ENCODE measurements at places on chromosomes 16 and 17.
A peak's percentile ranks its signal among the peaks of the same experiment; 100 is the strongest.

DNA sequence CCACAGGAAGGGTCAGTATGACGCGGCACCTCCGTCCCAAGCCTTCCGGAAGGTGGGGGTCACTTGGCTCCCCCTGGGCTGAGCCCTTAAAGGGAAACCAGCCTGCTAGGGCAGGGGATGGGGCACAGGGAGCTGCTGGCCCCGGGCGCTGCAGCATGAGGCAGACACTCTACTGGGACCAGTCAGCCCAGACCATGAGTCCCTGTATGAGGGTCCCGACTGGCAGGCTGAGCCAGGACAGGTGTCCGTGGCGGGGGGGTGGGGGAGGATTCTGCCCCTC lies 43.4 kb upstream of the ZC3H18 start:
- DNase-seq = no peak

- no peak for DNase-seq
Measured at GRCh38 chr17:78946631-78947030, 21.4 kb upstream of the TIMP2 start.

DNA sequence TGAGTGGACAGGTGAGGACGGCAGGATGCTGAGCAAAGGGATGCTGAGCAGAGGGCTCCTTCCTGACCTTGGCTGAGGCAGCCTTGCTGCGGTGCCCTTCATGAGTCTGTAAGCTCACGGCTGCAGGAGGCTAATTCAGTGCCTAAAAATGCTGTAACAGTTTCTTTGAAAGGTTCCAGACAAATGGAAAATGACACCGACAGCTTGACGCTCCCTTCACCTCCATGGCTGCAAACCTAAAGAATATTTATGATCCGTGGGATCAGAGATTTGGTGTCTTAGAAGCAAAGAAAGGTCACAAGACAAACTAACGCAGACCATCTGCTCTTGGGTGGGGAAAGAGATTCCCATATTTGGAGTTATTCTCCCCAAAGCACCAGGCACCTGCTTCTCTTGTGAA lies 28.0 kb downstream of the TOM1L2 start:
- no peak for DNase-seq

GRCh38 chr17:55624772-55625433 lies 97.8 kb downstream of the TMEM100 start:
- DNase-seq = no peak

DNA sequence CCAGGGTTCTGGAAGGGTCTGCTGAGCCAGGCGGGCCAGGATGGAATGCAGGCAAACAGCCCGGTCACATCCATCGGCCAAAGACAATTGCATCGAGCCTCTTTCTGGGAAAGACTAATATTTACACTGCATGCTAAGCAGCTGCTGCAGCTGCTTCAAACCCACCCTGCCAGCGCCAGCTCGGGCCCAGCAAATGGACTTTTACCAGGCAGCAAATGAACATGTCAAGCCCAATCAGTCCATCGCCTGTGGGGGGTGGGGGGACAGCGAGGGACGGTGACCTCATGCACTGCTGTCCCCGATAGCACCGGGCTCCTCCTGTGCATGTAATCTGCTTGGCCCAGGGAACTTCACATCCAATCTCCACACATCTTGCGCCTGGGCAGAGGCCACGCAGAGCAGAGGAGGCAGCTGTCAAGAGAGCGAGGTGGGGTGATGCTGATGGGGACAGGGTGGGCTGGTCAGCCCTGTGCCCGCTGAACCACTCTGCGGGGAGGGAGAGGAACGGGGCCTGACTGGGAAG lies 39.4 kb upstream of the CDH5 start:
- no peak for DNase-seq

- DNase-seq = no peak
Measured at GRCh38 chr16:75486014-75486675, 9.1 kb downstream of the CHST6 start.

GRCh38 chr16:31020536-31020935 lies 10.1 kb upstream of the STX1B start:
- no peak for DNase-seq

DNA sequence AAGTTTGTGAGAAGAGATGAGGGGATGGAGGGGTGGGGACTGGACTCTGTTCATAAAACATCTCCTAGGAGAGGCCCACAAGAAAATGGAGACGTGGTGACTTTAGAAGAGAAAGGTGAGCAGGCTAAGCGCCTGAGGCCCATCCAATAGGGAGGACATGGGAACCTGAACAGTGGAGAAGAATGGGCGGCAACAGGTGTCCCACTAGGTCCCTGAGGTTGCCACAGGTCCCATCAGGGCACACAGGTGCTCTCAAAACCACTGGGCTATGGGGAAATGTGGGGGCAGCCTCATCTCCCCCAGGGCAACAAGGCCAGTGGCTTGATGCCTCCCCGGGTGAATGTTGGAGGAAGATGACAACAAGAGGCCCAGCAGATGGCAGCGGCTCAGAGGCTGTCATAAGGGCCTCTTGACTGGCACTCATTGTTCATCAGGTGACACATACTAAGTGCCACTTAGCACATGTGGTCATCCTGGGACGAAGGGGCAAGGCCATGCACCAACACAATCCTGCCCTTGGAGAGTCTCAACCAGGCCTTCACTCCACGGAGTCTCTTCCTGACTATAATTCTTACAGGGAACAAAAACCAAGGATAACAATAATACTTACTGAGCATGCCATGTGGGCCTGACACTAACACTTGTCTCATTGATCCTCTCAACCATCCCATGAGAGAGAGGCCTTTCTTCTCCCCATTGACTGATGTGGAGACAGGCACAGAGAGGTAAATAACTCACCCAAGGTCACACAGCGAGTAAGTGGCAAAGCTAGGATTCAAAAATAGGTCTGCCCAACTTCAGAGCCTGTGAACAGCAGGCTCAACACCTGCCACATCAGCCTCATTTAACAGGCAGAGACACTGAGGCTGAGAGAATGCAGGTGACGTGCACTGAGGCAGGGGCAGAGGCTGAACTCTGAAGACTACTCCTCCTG lies 38.0 kb downstream of the CUEDC1 start:
- DNase-seq = peak; percentile 19

GRCh38 chr16:1096169-1097082 lies at the start of gene C1QTNF8:
Gene C1QTNF8, minus strand, starts transcription at chr16:1096244. Its CDS starts 1,322 bp downstream, at chr16:1094922.
- DNase-seq = no peak

DNA sequence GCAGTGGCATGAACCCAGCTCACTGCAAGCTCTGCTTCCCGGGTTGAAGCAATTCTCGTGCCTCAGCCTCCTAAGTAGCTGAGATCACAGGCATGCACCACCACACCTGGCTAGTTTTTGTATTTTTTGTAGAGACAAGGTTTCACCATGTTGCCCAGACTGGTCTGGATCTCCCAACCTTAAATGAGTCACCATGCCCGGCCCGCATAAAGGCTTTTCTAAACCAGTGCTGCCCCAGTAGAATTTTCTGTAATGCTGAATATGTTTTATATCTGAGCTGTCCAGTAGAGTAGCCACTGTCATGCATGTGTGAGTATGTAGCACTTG lies 36.9 kb upstream of the WSB1 start:
- DNase-seq = no peak

DNA sequence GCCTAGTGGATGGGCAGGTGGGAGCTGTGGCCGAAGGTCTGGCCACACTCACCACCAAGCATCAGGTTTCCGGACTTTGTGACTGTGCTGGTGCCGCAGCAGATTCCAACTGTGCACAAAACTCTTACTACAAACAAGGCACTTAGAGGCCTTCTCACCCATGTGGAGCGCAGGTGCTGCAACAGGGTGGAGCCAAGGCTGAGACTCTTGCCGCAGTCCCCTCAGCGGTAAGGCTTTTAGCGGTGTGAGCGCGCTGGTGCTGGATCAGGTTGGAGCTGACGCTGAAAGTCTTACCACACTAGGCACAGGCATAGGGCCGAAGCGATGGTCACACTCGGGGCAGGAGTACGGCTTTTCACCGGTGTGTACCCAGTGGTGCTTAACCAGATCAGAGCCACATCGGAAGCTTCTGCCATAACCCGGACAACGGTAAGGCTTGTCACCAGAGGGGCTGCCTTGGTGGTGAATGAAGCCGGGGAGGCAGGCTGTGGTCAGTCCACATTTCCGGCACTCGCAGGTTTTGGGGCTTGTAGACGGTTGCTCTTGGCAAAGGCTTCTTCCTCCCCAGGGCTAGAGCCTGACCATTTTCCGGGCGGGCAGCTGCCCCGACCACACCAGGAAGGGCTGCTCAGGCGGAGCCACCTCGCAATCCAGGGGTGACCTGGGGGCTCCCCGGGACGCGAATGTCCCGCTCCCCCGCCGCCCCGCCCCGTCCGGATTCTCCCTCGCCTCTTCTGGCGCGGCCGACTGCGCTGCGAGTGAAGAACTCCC lies 1.0 kb upstream of the ARMC5 start:
- peak; percentile 39 for DNase-seq

Measured in CD4-positive, alpha-beta T cell treated with Interleukin-6 at 100 ng/mL for 8 hours (primary cell).